T-helper 9 cell (primary cell): ENCODE measurements at places on chromosomes 2 and 18.

GRCh38 chr2:100619951-100620350 lies 57.2 kb downstream of the PDCL3 start:
- DNase-seq = no peak

DNA sequence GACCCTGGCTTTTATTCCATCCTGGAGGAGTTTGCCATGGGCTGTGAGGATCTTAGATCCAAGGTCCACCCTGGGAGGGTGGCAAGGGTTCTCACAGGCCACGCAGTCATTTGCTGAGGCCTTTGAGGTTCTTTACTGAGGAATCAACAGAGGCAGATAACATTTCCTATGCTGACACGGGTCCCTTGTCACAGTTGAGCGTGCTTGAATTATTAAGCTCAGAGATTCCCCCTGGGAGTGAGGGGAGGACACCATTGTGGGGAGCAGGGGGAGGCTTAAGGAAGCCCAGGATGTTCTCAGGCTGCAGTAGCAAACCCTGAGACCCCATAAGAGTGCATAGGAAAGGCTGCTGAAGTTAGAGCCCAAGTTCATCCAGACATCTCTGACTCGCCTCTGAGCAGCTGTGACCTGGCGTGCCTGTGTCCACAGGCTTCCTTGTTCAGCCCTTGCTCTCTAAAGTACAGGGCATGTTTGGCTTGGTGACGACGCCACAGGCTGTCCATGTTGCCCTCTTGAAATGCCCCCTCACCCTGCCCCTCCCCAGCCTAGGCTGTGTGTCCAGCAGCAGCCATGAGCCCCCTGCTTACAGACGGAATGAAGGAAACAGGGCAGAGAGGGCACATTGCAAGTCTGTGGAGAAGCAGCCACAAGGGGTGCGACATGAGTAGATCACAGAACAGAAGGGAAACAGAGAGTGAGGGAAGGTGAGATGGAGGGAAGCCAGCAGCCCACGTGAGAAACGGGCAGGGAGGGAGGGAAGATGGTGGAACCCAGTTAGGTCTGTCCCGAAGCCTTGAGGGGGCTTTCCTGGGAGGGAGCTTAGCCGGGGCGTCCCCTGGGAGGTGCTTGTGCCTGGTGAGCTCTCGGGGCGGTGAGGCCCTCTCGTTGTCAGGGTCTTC lies 34.0 kb downstream of the NAPG start:
- no peak for DNase-seq

- DNase-seq = no peak
Observed at GRCh38 chr2:118582058-118582457, 265.4 kb downstream of the EN1 start.

DNA sequence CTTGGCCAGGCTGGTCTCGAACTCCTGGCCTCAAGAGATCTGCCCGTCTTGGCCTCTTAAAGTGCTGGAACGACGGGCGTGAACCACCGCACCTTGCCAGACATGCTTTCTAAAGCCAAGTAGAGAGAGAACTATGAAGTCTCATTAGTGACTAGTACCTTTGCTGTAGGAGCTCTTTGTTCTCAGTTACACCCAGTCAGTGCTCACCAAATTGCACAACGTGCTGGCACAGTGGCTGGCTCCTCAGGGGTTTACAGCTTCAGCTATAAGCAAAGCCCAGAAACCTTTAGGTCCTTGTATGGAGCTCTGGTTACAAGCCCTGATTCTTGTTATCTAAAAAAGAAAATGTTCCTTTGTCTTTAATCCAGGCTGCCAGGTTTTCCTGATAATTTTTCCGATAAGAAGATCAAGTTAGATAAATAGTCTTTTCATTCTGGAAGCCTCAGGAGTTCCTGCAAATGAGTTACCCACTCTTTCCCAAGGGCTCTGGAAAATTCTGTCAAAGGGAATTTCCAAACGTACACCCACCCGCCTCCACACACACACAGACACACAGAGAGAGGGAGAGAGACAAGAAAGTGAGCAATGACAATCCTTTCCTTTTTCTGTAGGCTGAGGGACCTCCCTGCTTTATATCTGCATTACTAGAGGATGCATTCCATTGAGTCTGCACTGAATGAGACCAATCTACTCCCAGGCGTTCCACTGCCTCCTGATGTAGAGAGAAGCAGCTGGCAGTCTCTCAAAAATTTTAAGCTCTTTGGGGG lies 100.2 kb upstream of the CSRNP3 start:
- DNase-seq = no peak

GRCh38 chr18:75185460-75185859 lies 23.5 kb downstream of the PTGR3 start:
- DNase-seq = no peak

DNA sequence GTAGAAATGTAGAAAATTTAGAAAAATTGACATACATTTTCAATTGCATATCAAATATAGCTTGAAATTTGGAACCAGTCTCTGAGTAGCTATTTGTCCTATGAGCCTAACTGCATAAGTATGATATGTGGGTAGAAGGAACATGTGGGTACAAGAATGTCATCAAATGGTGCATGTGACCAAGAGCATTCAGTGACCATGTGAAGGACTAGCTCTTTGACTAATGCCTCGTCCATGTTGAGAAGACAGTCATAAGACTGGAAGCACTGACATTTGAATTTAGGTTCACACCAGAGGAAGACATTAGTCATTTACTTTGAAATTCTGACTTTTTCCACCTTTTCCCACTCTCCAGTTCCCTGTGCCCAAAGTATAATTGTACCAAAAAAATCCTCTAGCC lies 12.6 kb downstream of the MRPL44 start:
- DNase-seq = no peak

DNA sequence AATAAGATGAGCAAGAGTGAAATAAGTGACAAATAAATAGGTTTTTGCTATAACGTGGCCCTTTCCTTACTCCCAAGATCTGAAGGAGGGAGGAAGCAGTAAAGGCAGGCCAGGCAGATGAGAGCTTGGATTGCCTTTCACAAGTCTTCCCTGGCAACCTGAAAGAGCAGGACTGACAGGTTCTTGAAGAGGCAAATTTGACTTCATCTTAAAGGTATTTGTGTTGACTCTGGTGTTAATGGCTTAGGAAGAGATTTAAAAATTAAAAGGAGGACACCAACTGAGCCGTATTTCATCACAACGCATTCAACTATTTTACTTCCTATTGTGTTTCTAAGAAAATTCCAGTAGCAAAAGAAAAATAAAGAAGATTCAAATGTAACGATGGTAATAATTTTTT lies 3.2 kb downstream of the STRN start:
- no peak for DNase-seq

- no peak for DNase-seq
Observed at GRCh38 chr2:65358678-65359400, 73.6 kb downstream of the SPRED2 start.

DNA sequence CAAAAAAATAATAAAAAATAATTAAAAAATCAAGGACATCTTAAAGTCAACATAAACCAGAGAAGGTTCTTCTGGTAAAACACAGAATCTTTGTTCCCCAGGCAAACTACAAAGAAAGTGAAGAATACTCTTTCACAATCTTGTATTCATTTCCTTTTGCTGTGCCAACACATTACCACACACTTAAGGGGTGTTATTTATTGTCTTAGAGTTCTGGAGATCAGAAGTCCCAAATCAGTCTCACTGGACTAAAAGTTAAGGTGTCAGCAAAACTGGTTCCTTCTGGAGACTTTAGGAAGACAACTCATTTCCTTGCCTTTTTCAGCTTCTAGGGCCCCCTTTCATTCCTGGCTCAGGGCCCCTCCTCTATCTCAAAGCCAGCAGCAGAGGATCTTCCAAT lies 12.2 kb upstream of the CAB39 start:
- no peak for DNase-seq

- DNase-seq = no peak
Observed at GRCh38 chr2:196277002-196277401, 105.6 kb upstream of the STK17B start.

DNA sequence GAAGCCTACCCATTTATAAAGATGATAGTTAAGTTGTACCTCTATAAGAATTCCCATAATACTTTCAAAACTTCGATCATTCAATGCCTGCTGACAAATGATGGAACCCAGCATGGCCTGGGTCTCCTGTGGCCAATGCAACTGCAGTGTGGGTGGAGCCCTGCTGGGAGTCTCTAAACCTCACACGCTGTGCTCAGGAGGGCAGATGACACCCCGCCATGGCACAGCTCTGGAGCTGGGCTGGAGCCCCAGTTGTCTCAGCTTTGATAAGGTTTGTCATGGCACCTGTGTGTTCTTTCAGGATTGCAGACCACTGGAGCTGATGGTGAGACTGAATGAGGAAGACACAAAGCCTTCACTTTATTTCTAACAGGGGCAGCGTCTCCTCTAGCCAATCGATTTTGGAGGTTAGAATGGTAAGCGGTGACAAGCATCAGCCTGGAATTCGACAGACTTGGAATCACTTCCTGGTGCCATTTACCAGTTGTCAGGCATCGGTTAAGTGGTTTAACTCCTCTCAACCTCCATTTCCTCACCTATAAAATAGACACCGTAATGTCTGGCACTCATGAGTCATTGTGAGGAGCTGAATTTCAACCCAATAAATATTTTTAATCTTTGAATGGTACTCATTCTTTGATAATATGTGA lies 383.6 kb upstream of the SALL3 start:
- no peak for DNase-seq

DNA sequence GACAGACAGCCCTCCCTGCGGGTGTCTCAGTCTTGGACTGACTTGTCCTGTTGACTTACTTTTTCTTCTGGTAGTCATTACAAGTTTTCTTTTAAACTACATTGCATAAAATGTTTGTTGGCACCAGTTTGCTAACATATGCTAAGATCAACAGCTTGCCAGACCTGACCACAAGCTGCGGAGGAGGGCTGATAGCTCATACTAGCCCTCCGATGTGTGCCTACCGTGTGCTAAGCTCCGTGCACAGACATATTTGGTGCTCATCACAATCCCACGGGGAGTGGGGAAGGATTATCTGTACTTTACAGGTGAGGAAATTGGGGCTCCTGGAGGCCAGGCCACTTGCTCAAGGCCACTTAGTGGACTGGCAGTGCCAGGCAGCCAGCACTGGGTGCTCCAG lies 72.8 kb upstream of the YPEL5 start:
- no peak for DNase-seq

DNA sequence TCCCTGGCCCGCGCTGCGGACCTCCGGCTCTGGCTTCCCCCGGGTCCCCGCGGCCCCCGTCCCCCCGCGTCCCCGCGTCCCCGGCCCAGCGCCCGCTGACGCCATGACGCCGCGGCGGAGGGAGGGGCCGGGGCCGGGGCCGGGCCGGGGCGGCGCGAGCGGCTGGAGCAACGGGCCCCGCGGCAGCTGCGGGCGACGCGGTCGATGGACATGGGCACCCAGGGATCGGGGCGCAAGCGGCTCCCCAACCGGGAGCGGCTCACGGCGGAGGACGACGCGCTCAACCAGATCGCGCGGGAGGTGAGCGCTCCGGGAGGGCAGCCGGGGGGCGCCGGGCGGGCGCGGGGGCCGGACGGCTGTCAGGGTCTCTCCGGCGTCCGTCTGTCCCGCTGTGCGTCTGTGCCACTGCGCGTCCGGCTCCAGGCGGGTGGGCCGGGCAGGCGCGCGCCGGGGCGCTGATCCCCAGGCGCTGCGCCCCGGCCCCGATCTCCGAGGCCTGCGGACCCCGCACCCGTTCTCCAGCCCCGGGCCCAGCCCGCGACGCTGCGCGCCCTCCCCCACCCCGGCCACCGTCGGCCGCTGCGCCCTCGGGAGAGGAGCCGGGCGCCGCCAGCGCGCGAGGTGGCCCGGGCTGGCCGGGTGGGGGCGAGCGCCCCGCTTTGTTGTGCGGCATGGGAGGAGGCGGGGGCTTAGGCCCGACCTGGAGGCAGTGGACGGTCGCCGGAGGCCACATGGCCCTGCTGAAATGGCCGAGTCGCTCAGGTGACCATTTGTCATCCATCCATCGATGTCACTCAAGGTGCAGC lies at the start of gene LRRFIP1:
TSS of gene LRRFIP1 (plus strand) at position 147 of the 806 bp plus-strand sequence. CDS start at position 205, 58 bp downstream.
- DNase-seq = no peak

DNA sequence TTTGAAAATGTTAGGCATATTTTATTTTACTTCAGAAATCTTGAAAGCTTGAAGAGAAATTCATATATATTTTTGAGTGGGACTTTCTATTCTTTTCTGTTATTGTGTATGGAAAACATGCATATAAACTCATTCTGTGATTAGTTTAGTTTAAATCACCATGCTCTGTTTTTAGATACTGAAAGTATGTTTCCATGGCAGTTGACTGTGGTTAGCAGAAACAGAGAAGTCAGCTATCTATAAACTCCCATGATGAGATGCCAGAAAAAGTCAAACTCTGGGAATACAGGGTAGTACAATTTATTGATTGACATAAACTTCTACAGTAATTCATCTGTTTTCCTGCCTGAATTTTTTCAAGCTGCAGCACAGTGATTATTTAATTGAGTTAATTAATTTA lies 905.3 kb upstream of the VRK2 start:
- no peak for DNase-seq

- DNase-seq = no peak
Observed at GRCh38 chr18:2618009-2618408, 37.5 kb upstream of the SMCHD1 start.
